ENCODE measurements at places on chromosomes 3 and 15. TPM values are rescaled to one million over a fixed set of nuclear protein-coding genes. Genes with fewer than 3 reads are reported as not detected.

Gene SLC28A1
- not detected for total RNA-seq

Gene ATP13A3
- 56.8 TPM for total RNA-seq

Gene FETUB
- not detected for total RNA-seq

Gene TLR9
- total RNA-seq, result not detected

GRCh38 chr15:39874890-39875549, 45.0 kb downstream of the GPR176 start:
- no peaks in the 10 kb centered on the region for H3K36me3 ChIP-seq
- no peaks in the 10 kb centered on the region for H3K27me3 ChIP-seq
- H3K4me1 ChIP-seq, result no peaks in the 10 kb centered on the region
- peak; percentile 67 for DNase-seq

- H3K27ac ChIP-seq, result no peak overlapping the region
- no peaks in the 10 kb centered on the region for H3K36me3 ChIP-seq
- H3K27me3 ChIP-seq, result peaks cover 2% of the 10 kb centered on the region
- H3K4me1 ChIP-seq, result no peaks in the 10 kb centered on the region
- DNase-seq, result no peak
- no peak overlapping the region for H3K4me3 ChIP-seq
Measured at GRCh38 chr15:29917600-29918597, 95.6 kb upstream of the TJP1 start.

GRCh38 chr3:53081318-53081717, 35.4 kb upstream of the SFMBT1 start:
- H3K27me3 ChIP-seq, result no peaks in the 10 kb centered on the region
- H3K4me1 ChIP-seq, result no peaks in the 10 kb centered on the region
- H3K36me3 ChIP-seq, result no peaks in the 10 kb centered on the region
- no peak for DNase-seq
- H3K4me3 ChIP-seq, result no peak overlapping the region
- H3K27ac ChIP-seq, result no peak overlapping the region

GRCh38 chr15:58016581-58017175, 48.8 kb downstream of the ALDH1A2 start:
- H3K4me1 ChIP-seq, result peaks cover 12% of the 10 kb centered on the region
- no peaks in the 10 kb centered on the region for H3K36me3 ChIP-seq
- H3K27me3 ChIP-seq, result no peaks in the 10 kb centered on the region
- H3K4me3 ChIP-seq, result no peak overlapping the region
- no peak overlapping the region for H3K27ac ChIP-seq

- H3K4me1 ChIP-seq, result no peaks in the 10 kb centered on the region
- peak; percentile 39 for DNase-seq
- H3K27ac ChIP-seq, result no peak overlapping the region
Measured at GRCh38 chr3:38655708-38656300, 6.3 kb upstream of the SCN5A start.

Gene ALAS1
- total RNA-seq, result 48.1 TPM

DNA sequence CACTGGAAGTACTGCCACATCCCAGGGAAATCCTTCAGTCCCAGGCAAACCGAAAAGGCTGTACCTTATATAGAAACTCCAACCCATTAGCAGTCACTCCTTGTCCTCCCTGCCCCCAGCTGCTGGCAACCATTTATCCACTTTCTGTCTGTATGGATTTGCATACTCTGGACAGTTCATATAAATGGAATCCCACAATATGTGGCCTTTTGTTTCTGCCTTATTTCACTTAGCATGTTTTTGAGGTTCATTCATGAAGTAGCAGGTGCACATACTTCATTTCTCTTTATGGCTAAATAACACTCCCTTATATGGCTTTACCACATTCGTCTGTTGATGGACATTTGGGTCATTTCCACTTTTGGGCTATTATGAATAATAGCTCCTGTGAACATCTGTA, 51.6 kb upstream of the CMTM8 start:
- no peak overlapping the region for H3K27ac ChIP-seq
- no peaks in the 10 kb centered on the region for H3K36me3 ChIP-seq
- no peak overlapping the region for H3K4me3 ChIP-seq

- peaks cover 10% of the 10 kb centered on the region for H3K27me3 ChIP-seq
- H3K36me3 ChIP-seq, result no peaks in the 10 kb centered on the region
- H3K27ac ChIP-seq, result no peak overlapping the region
- H3K4me1 ChIP-seq, result no peaks in the 10 kb centered on the region
- no peak overlapping the region for H3K4me3 ChIP-seq
- DNase-seq, result no peak
Measured at GRCh38 chr3:122247825-122248185, 64.3 kb downstream of the CASR start.

Gene ZNF717
- total RNA-seq, result 6.6 TPM

- no peak overlapping the region for H3K4me3 ChIP-seq
- peaks cover 39% of the 10 kb centered on the region for H3K4me1 ChIP-seq
- DNase-seq, result no peak
- H3K27ac ChIP-seq, result no peak overlapping the region
Measured at GRCh38 chr3:123696808-123697207, 112.0 kb upstream of the HACD2 start.

DNA sequence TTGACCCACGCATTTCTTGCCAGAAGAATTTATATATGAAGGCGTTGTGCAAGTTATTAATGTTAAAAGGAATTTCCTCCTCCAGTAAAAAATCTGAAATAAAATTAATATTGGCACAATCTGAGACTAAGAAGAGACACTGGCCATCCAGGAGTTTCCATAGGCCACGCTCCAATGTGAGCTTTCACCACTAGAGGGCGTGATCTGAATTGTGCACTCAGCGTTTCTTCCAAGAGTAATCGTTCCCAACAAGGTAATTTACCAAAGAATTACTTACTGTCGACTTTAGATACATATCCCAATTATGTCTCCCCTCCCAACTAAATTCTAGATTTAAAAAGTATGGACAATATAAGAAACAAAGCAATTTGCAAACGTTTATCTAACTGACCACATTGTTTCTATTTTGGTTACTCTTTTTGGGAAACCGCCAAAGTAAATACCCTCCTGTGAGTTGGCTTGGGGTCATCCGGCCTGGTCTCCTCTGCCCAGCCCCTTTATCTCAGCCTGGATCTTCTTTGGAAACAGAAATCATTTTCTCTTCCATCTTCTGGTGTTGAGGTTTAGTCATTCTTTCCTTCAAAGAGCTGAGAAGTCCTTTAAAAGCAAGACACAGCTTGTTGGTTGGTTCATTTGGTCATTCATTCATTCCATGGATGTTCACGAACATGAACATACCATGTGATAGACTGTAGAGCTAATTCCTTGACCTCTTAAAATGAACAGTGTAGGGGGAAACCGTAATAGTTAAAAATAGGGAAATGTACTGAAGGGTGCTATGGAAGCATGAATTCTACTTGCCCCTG, 26.2 kb downstream of the POLR2M start:
- no peak overlapping the region for H3K27ac ChIP-seq
- peaks cover 10% of the 10 kb centered on the region for H3K4me1 ChIP-seq
- no peaks in the 10 kb centered on the region for H3K27me3 ChIP-seq
- DNase-seq, result peak; percentile 79
- peak overlapping the region; percentile 15 for H3K4me3 ChIP-seq
- H3K36me3 ChIP-seq, result no peaks in the 10 kb centered on the region

GRCh38 chr3:146227486-146227885, 23.4 kb downstream of the PLSCR4 start:
- H3K27me3 ChIP-seq, result no peaks in the 10 kb centered on the region
- no peaks in the 10 kb centered on the region for H3K36me3 ChIP-seq
- DNase-seq, result no peak
- H3K27ac ChIP-seq, result no peak overlapping the region

GRCh38 chr3:46913644-46914043, 36.1 kb downstream of the PTH1R start:
- H3K27ac ChIP-seq, result no peak overlapping the region
- H3K4me1 ChIP-seq, result peaks cover 10% of the 10 kb centered on the region
- H3K27me3 ChIP-seq, result no peaks in the 10 kb centered on the region
- DNase-seq, result peak; percentile 44
- no peak overlapping the region for H3K4me3 ChIP-seq
- H3K36me3 ChIP-seq, result no peaks in the 10 kb centered on the region

DNA sequence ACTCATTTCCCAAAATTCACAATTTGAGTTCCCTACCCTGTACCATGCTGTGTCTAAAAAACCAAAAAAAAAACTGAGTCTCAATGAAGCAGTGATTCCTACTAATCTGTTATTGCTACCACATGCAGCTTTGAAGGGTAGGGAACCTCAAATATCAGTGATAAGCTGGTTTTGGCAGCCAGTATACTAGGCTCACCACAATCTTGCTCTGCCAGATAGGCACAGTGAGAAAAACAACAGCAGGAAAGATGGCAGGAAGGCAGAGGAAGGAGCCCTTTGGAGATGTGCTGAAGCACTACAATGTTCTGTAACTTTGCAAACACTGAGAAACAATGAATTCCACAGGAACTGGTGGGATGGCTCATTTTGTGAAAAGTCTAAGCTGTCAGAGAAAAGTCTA, 96.9 kb upstream of the UBP1 start:
- H3K36me3 ChIP-seq, result no peaks in the 10 kb centered on the region
- H3K27ac ChIP-seq, result no peak overlapping the region
- H3K4me3 ChIP-seq, result no peak overlapping the region
- DNase-seq, result peak; percentile 12
- H3K27me3 ChIP-seq, result no peaks in the 10 kb centered on the region

DNA sequence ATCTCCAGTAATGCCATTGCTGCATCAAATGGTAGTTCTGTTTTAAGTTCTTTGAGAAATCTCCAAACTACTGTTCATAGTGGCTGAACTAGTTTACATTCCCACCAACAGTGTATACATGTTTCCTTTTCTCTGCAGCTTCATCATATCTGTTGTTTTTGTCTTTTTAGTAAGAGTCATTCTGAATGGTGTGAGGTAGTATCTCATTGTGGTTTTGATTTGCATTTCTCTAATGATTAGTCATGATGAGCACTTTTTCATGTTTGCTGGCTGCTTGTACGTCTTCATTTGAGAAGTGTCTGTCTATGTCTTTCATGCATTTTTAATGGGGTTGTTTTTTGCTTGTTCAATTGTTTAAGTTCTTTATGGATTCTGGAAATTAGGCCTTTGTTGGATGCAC, 10.2 kb upstream of the GCSAM start:
- H3K4me1 ChIP-seq, result no peaks in the 10 kb centered on the region
- H3K27me3 ChIP-seq, result peaks cover 5% of the 10 kb centered on the region
- no peak overlapping the region for H3K4me3 ChIP-seq
- H3K36me3 ChIP-seq, result no peaks in the 10 kb centered on the region
- no peak for DNase-seq

DNA sequence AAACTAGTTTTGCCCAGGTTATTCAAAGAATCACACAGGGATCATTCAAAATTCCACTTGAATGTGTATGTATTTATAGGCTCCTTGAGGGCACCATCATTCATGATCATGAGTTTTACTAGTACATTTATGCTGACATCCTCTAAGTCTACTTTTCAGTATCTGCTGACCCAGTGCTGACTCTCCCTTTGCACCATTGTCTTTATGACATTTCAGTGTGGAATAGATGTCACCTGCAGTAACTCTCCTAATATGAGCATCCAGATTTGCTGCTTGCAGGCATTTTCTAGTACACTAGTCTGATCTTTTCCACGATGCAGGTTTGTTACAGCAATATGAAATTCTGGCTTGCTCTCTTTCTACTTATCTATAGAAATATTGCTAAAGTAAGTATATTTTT, 1603.5 kb downstream of the SI start:
- H3K4me1 ChIP-seq, result no peaks in the 10 kb centered on the region
- H3K27ac ChIP-seq, result no peak overlapping the region
- H3K36me3 ChIP-seq, result no peaks in the 10 kb centered on the region

GRCh38 chr3:110165753-110166152, 828.4 kb upstream of the DPPA4 start:
- no peak overlapping the region for H3K4me3 ChIP-seq
- no peaks in the 10 kb centered on the region for H3K4me1 ChIP-seq
- H3K36me3 ChIP-seq, result no peaks in the 10 kb centered on the region
- H3K27me3 ChIP-seq, result no peaks in the 10 kb centered on the region

DNA sequence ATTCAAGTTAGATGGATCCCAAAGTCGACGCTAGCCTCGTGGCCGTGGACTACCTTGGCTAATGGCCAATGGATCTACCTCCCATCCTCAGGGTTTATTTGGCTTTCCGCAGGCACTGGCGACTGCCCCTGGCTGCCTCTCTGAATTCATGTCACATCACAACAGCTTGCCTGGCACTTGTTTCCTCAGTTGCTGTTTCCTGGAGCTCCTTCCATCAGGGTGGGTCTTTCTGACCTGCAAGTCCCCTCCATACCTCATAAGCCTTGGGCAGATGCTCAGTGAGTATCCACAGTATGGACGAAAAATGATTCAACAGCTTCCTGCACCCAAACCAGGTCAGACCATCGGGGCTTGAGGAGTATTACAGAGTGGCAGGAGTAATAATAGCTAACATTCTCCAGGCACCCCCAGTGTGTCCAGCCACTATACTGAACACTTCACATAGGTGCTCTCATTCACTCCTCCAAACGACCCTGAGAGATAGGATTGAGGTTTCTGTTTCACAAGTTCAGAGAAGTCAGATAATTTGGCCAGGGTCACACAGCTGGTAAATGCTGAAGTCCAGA, 311.5 kb downstream of the TLE3 start:
- H3K27ac ChIP-seq, result no peak overlapping the region
- H3K4me1 ChIP-seq, result no peaks in the 10 kb centered on the region
- no peak overlapping the region for H3K4me3 ChIP-seq
- H3K27me3 ChIP-seq, result no peaks in the 10 kb centered on the region
- H3K36me3 ChIP-seq, result no peaks in the 10 kb centered on the region

Gene NEK10
- 5.0 TPM for total RNA-seq

Gene SLC6A6
- total RNA-seq, result 38.0 TPM

GRCh38 chr15:26773067-26773877, 406 bp upstream of the GABRB3 start:
- H3K27me3 ChIP-seq, result peaks cover 15% of the 10 kb centered on the region
- no peaks in the 10 kb centered on the region for H3K36me3 ChIP-seq
- H3K4me1 ChIP-seq, result no peaks in the 10 kb centered on the region
- H3K4me3 ChIP-seq, result no peak overlapping the region
- no peak overlapping the region for H3K27ac ChIP-seq
- DNase-seq, result no peak

- H3K4me3 ChIP-seq, result no peak overlapping the region
- no peaks in the 10 kb centered on the region for H3K36me3 ChIP-seq
- peak; percentile 3 for DNase-seq
- H3K27me3 ChIP-seq, result peaks cover 1% of the 10 kb centered on the region
- no peak overlapping the region for H3K27ac ChIP-seq
Measured at GRCh38 chr3:62446337-62446940, 73.1 kb upstream of the FEZF2 start.

GRCh38 chr3:30085486-30085885, 520.9 kb upstream of the TGFBR2 start:
- H3K27me3 ChIP-seq, result no peaks in the 10 kb centered on the region
- no peaks in the 10 kb centered on the region for H3K4me1 ChIP-seq
- no peak for DNase-seq
- H3K4me3 ChIP-seq, result no peak overlapping the region
- no peak overlapping the region for H3K27ac ChIP-seq
- no peaks in the 10 kb centered on the region for H3K36me3 ChIP-seq

DNA sequence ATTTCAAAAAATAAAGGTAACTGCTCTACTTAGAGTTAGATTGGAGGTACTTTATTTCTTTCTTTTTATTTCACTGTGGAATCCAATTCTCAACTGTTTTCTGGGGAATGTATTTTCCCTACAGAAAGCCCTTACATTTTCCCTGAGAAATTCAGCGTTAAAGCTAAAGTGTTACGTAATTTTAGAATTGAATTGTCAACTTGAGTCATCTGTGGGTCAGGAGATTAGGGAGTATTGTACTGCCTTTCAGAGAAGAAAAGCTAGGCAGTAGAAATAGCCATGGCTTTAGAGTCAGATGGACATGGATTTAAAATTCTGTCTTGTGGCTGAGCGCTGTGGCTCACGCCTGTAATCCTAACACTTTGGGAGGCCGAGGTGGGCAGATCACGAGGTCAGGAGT, 728.6 kb downstream of the ROBO1 start:
- H3K4me3 ChIP-seq, result no peak overlapping the region
- DNase-seq, result no peak
- H3K36me3 ChIP-seq, result no peaks in the 10 kb centered on the region
- no peaks in the 10 kb centered on the region for H3K4me1 ChIP-seq
- no peaks in the 10 kb centered on the region for H3K27me3 ChIP-seq

Gene SMCO1
- not detected for total RNA-seq
